BJ (cell line): ENCODE measurements at places on chromosomes 5 and 9.

DNA sequence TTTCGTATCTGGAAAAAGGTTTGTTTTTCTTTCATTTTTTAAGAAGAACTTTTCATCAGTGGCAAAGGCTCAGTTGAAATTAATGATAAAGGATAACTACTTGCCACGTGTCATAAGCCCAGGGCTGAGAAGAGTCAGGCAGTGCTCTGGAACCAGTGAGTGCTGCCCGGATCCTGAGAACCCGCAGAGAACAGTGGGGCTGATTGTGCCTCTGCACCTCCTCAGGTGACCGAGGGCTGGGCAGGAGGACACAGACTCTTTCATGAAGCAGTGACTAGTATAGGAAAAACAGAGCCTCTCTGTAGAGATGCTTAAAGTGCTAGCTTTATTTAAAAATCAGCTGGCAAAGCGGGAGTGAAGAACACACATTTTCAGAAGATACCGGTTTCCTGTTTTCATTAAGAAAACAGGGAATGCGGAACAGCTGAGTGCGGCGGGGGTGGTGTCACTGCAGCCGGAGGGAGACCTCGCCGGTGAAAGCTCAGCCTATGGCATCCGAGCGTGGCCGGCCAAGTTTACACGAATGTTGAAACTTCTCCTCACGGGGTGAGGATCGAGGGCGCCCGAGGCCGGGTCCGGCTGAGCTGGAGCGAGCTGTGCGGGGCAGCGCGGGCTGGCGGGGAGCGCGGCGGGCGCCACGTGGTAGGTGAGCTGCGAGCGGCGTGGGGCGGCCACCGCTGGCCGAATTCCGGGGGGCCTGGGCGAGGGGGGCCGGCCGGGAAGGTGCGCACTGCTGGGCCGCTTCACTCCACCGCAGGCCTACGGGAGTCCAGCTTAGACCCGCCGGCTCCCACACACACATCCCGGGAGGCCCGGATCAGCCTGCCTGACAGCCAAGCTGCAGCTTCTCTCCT lies 134.7 kb upstream of the DMRT1 start:
- DNase-seq, result no peak

DNA sequence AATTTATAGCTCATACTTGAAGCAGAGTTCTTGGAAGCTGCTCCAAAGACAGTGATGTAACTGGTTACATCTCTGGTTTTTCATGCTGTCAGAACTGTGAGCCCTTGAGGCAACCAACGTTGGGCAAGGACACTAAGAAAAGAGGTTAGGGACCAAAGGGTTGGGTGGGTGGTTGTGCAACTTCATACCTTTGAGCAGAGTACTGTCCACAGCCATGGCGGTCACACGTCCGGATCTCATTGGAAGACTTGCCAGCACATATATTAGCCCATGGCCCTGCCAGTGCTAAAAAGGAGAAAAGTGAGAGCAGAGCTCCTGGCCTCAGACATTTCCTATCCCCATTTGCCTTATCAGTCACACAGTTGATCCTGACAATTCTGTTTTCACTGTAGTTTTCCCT lies 2.1 kb downstream of the LECT2 start:
- no peak for DNase-seq

- no peak for DNase-seq
Observed at GRCh38 chr5:103216697-103217096, 41.9 kb upstream of the MACIR start.

DNA sequence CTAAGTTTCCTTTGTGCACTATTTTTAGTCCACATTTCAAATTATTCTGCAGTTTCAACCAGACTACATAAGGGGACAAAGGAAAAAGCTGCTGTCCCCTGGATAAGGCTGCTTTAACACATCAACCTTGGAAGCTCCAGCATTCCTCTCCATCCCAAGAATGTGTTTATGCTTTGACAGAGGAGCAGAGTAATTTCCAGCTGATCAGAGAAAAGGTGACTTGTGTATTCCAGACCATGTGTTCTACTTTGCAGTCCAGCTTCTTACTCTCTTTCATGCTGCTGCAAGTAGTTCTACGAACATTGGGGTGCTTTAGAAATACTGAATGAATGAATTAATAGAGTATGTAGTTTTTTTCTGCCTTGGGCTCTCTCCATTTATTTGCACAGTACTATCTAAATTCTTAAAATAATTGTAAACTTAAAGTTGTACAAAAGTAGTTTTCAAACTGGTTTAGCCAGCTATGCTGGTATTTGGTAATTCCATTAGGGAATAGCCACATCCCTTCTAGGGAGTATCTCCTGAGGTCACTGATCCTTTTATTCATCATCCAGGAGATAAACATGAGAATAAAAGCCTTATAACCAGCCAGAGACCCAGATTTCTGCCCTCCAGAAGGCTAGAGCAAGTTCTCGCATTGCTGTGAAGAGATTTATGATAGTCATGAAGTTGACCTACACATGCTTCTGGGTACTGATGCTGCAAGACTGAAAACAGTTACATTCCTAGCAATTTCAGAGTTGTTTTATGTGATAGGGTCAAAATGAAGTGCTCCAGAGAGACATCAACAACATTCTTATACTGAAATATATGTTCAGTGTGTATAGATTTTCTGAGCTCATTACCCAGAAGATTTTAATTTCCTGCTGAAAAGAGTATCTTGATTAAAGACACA lies 215.2 kb downstream of the COMMD10 start:
- peak; percentile 4 for DNase-seq

DNA sequence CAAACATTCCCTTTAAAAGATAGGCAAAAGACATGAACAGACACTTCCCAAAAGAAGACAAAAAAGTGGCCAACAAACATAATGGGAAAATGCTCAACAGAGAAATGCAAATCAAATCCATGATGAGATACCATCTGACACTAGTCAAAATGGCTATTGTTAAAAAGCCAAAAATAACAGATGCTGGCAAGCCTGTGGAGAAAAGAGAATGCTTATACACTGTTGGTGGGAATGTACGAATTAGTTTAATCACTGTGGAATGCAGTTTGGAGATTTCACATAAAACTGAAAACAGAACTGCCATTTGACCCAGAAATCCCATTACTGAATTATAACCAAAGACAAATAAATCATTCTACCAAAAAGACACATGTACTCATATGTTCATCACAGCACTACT lies 58.3 kb upstream of the WDR41 start:
- DNase-seq, result no peak

DNA sequence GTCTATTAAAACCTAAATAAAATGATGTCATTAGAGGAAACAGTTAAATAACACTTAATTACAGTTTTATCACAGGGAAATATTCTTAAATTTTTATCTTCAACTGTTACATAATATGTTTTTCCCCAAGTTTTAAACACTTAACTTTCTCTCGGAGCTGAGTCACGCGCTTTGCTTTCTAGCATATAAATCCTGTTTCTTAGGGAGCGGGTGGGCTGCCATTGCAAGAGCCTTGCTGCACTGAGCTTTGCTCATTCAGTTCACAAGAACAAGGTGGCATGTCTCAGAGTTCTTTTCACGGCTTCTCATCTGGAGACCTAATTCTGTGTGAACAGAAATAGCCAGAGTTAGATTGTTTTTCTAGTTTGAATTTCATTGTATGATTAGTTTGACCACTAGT lies 166.1 kb downstream of the ZSWIM6 start:
- DNase-seq, result no peak

DNA sequence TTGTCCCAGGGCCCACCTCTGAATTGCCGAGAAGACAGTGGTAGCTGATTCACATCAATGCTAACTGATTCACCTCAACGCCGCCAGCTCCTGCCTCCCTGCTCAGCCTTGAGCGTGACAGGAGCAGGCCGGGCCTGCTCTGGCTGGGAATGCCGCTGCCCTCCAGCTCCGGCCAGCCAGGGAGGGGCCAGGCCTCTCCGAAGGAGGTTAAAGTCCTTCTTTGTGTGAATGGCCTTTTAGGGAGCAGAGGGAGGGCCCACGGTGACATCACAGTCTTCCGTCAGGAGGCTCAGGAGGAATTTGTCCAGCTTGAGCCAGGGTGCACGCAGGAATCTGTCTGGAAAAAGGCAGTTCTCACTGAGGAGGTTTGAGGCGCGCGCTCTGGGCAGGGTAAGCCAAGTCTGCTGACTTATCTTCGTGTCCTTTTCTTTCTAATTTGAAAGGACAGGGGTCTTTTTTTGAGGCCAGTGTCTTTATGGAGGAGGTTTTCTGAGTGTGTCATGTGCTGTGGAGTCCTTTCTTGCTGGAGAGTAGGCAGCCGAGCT lies 82.7 kb downstream of the C9orf152 start:
- peak; percentile 96 for DNase-seq

DNA sequence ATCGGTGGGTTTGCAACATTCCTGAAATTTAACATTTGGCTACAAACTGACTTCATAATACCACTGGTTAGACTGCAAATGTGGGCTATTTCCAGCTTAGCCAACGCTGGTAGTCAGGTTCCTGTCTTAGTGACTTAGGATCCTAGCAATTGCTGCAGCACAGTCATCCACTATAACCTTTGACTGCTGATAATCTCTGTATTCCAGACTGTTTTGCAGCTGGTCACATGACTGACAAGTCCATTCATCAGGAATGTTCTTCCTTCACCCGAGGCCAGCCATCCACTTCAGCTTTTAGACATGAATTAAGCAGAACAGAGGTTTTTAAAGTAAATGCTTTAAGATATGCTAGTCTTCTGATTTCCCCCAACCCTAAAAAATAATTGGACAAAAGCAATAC lies 425.9 kb upstream of the MPDZ start:
- no peak for DNase-seq

GRCh38 chr9:121976751-121977150 lies 116.4 kb downstream of the TTLL11 start:
- DNase-seq, result no peak

DNA sequence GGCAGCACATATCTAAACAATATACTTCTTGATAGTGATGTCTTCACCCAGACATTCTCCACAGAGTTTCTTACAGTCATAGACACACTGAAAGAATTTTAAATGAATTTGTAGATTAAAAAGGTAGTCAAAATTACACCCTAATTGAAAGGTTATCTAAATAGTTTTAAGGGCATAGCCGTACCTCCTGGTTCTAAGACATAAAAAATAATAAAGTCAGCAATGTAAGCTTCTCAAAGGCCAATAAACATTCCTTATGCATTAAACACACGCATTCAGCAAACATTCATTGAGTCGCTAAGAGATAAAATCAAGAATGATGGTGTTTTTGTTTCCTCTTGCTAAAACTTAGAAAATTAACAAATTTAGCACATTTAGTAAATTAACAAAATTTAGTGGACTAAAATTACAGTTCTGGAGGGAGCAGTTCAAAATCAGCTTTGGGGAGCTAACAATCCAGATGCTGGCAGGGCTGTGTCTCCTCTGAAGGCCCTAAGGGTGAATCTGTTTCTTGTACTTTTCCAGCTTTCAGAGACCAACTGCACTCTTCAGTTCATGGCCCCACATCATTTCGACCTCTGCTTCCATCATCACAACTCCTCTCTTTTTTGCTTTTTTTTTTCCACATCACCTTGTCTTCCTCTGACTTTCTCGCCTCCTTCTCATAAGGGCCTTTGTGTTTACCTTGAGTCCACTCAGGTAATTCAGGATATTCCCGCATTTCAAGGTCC lies 516.5 kb downstream of the DNAH5 start:
- no peak for DNase-seq

DNA sequence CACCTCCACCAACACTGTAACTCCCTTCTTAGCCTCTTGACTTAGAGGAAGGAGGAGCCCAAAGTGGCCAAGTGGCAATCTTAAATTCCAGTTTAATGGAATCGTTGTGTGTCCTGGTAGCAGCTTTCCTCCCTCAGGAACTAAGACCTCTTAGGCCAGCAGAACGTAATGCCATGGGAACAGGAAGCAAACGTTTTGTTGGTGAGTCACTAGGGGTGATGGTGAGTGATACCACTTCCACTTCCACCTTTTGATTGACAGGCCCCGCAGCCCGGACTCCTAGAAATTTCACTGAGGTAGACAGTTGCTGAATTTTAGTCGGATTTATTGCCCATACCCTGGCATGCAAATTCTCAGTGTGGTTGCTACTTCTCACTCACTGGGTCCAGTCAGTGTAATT lies 94.2 kb upstream of the FBN2 start:
- DNase-seq, result no peak

- DNase-seq, result no peak
Observed at GRCh38 chr5:140996060-140996459, 29.8 kb downstream of the PCDHAC2 start.

DNA sequence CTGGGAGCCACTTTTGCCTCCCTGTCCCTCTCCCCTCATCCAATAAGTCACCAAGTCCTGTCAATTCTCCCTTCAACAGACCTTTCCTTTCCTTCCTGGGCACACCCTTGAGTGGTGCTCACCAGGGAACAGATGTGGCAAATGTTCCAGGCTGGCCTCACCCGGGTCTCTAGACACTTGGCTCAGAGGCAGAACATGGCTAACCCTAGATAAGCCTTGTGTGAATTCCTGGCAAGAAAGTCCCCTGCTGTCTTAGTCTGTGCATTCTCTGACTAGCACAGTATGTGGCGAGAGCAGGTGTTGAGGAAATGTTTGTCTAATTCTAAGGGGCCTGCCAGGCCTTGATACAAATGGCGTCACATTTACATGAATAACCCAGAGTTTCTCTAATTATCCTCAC lies 41.2 kb upstream of the PTGS1 start:
- DNase-seq, result no peak

DNA sequence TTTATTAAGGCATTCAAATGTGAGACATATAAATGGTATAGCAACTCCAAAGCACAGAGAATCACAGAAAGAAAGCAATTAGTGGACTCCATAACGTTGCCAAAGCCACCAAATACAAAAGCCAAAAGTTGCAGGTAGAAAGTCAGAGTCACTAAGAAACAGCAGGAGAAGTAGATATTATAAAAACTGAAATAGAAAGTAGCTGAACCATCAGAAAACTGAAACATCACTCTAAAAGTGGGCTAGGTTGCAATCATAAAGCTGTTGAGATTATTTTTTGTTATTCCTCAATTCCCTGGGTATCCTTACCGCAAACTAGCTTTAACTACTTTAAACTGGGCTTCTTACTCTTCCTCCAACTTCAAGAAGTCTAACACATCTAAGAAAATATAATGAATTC lies 108.1 kb upstream of the ARRDC3 start:
- no peak for DNase-seq

DNA sequence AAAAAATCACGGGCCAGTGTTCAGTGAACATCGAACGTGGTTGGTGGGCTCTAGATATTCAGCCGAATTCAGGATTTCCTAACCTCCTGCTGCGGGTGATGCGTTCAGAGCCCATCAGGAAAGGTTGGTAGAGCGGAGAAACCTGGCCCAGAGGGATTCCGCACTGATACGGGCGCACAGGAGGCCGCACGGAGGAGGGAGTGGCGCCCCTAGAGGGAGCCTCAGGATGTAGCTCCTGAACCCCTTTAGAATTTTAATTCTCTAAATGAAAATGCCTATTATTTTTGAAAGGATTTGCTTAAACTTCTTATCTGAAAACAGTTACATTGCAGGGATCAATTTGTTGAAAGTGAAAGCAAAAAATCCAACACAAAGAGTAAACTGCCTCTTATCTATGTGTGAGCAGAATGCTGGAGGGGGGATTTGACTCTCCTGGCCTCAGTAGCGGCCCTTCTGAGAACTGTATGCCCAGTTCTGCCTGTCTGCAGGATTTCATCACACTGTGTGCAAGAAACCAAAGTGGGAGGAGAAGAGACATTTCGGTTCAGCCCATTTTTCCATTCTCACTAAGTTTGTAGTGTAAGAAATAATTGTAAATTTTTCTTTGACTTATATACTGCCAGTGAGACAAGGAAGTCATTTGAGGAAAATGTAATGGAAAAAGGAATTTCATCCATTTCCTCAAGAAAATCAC lies 75.9 kb downstream of the TENT4A start:
- DNase-seq, result no peak

GRCh38 chr5:140342287-140342686 lies 4.1 kb downstream of the HBEGF start:
- DNase-seq, result no peak

- DNase-seq, result no peak
Observed at GRCh38 chr5:5932824-5933223, 445.5 kb downstream of the MED10 start.
